ENCODE measurements at places on chromosomes 3 and 15.

DNA sequence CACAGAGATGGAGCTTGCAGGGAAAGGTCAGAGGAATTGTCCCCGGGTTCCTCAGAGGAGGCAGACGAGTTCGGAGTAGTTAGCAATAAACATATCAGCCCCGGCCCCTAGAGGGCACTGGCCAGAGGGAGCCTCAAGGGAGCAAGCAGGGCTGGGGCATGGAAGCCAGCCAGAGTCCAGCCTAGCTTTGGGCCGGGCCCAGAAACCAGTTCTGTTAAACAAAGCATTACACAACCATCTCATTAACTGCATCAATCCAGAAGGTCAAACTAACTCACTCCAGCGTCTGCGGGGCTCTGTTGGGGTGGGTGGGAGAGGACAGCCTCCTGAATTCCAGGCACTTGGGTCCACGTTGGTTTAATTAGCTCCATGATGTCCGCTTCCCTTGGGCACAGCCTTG lies 41.0 kb upstream of the IREB2 start:
- DNase-seq: no peak

DNA sequence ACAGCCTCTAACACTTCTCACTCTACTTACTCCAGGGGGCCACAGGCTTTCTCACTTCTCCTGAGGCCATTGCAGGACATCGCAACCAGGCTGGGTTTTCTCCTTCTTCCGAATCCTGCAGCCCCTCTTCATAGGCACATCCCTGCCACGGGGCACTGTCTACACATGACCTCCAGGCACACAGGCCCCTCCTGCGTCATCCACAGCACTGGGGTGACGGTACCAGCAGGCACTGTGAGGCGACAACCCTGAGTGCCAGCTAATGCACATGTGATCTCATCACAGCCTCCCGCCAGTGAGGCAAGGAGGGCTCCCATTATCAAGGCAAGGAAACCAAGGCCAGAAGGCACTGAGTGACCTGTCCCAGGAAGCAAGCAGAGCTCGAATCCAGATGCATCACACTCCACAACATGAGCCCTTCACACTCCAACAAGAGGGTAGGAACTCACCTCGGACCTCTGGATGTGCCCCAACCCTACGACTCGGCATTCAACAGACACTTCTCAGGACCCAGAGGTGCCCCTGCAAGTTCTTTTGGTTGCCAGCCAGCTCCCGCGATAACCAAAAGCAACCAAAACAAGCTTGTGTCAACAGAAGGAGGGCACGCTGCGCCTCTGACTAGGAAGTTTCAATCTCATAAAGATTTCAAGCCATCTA lies 16.7 kb downstream of the FAM174B start:
- no peak for DNase-seq

DNA sequence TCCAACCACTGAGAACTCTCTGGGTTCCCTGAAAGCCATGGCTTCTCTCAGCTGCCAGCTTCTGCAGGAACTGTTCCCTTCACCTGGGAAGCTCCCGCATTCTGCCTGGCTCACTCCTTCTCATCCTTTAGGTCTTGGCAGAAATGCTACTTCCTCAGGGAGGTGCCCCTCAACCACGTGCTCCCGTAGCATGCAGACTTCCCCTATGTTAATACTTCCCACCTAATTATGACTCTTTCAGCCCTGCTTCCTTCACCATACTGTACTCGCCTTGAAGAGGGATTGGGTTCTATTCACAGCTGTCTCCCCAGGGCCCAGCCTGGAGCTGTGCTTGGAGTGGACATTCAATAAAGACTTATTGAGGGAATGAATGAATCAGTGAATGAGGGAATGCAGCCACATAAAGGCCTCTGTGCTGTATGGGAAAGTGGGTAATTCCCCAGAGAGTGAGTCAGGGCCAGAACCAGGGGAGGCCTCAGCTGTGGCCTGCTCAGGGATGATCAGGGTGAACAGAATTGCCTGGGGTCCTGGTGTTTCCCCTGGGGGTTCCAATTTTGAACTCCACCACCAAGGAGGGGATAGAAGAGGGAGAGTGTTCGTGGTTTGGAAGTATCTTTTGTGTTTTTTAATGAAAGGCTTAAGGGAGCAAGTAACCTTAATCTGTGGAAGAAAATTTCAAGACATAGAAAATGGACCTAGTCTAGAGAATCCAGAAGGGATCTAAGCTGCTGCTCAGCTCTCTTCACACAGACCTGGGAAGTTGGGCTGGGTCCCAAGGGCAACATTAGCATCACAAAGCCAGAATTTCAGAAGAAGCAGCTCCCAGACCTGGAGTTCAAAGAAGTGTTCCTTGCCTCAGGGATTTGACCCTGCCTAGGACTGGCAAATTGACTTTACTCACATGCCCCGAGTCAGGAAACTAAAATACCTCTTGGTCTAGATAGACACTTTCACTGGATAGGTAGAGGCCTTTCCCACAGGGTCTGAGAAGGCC lies 14.6 kb upstream of the FAM107A start:
- DNase-seq: no peak

DNA sequence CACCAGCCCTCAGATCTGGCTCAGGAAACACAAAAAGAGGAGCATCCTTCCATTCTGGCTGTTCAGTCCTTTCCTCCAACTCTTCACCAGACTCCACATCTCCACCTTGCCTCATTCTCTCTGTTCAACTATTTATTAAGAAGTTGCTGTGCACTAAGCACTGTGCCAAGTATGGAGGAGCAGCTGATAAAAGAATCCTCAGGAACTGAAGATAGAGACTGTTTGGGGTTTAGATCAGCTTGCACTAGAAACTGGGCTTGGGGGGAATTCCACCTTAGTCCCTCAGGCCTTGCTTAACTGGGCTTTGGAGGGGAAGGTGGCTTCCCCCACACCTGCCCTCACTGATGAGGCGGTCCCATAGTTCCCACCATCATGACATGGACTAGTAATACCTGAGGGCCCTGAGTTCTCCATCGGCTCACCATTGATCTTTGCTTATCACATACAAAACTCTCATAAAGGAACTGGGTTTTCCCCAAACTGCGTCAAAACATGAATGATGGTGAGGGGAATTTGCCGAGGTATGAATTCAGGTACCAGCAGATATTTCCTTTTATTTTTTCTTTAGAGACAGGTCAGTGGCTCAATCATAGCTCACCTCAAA lies 1.7 kb upstream of the CCR8 start:
- DNase-seq: peak; percentile 67

- DNase-seq: no peak
Measured at GRCh38 chr15:76533060-76533820, 196.7 kb downstream of the ISL2 start.

GRCh38 chr15:87675271-87675670 lies 581.3 kb downstream of the NTRK3 start:
- no peak for DNase-seq

DNA sequence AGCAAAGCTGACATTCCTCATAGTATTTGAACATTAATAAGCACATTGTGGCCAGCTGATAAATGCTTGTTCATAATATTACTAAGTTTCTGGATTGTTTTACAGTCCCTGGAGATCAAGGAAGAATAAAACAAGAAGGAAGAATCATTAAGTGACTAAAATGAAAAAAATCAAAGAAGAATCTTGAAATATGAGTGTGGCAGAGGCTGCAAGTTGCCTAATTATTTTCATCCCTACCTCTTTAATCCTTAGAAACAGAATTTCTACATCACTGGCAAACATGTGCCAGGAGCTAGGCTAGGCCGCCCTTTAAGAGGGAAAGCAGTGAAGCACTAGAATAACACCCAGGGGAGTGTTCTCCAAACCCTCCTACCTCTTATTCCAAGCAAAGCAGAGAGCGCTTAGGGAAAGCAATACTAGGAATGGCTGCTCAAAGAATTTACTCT lies 98.9 kb downstream of the MAGI1 start:
- DNase-seq: no peak

DNA sequence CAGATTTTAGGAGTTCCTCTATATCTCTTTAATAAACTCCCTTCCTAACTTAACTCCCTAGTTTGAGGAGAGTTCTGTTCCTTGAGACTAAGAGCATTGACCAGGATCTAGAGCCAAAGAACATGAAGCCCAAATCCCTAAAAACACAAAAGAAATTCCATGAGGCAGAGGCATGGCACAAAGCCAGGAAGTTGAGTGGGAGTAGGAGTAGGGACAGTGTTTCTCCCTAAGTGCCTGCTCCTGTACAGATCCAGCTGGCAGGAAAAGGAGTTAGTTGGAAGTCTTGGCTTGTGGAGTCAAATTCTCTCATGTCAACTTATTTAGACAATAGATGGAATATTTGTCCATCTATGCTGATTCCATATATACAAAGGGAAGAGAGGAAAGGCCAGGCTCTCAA lies 11.4 kb downstream of the ACTC1 start:
- DNase-seq: no peak

DNA sequence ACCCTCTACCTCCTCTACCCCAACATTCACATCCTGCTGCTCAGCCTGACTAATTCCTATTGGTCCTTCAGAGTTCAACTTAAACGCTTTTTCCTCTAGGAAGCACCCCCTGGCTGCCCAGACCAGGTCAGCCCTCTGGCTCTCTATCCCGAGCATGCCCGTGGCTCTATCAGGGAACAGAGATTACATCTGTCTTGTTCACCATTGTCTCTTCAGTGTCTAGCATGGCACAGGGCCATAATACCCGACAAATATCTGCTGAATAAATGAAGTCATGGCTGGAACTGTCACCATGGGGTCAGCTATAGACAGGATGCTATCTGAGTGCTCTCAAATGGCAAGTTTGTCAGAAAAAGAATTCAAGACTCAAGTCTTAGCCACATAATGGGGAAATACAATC lies 296.9 kb upstream of the CHRNA7 start:
- DNase-seq: no peak

DNA sequence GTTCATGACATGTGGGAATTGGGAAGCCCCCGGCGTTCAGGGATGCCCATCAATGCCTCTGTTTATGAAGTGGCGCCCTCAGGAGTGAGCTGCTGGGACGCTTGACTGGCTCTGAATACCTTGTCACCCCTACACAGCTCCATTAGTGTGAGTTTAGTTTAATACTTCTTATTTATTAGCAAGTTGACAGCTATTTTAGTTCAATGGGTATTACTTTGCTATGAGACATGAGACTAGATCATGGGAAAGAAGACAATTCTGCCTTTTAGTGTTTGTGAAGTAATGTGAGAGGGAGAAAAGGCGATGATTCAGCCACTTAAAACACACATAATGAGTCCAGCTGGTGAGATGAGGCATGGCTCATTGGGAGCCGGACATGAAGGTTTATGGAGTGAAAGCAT lies 678.5 kb downstream of the NR2F2 start:
- no peak for DNase-seq

DNA sequence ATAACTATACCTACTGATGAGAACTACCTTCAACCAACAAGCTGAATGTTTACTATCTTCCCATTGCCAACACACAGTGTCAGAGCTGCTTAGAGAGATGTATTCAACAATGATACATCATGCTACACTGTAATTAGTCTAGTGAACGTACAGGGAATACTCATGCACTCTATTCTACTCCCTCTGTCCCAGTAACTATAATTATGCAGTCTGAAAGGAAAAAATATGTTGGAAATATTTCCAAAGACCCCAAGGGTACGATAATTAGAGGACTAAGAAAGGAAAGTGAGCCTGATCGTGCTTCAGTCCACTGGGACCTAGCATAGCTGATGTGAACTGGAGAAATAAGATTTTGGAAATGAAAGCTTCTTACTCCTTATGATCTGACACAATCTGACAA lies 36.9 kb upstream of the FSIP1 start:
- no peak for DNase-seq

DNA sequence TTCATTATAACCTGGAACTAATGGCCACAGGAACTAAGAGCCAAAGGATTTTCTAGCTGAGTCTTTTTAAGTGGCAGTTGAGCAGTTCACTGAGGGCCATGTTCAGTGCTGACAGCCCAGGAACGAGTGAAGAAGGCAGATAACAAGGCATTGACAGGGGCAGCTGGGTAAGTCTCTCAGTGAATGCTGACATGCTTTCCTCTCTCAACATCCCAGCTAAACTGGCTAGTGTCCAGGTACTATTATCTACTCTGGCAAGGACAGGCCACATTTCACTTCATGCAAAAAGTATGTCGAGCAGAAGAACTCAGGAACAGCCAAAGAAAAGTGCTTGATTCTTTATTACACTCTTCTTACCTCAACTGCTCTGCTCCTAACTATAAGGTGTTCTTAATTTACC lies 515.9 kb downstream of the NLGN1 start:
- no peak for DNase-seq

- DNase-seq: no peak
Measured at GRCh38 chr3:104106276-104106675, 1260.4 kb upstream of the ALCAM start.

GRCh38 chr3:126422571-126423091 lies 27.9 kb downstream of the CFAP100 start:
- DNase-seq: no peak

DNA sequence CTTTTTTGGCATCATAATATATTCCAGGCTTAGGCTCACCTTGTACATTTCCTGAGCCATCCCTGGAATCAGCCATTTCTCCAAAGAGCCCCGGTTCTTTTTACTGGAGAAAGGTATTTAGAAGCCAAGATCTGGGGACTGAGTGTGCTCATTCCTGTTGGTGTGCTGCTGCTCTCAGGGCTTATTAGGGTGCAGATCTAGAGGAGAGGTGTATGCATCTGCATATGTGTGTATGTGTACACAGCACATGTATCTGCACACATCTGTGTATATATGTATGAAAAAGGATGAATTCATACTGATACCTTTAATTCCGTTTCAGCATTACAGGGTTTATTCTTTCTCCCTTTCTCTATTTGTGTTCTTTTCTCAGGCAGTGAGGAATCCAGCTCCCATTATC lies 162.1 kb upstream of the BHLHE40 start:
- DNase-seq: no peak

DNA sequence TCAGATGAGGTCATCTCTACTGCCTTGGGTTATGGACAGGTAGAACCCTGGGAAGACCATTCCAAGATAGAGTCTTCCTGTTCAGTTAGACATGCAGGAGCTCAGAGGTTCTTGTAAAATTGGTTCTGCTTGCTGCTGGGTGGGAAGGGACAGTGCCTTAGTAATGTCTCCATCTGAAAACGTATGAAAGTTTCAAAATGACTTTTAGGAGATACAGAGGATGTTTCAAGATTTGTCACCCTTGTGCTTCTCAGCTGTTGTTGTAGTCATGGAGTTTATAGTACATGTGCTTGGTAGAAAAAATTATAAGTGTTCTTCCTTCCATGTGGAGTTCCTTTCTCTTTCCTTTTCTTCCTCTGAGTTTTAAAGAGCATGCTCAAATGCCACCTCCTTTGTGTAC lies 885.2 kb upstream of the CFAP20DC start:
- DNase-seq: peak; percentile 39

Measured in GM12878 (cell line).